HepG2 (cell line): ENCODE measurements at places on chromosomes 7 and 10. TPM values are rescaled to one million over a fixed set of nuclear protein-coding genes. Genes with fewer than 3 reads are reported as not detected.

The CHAT gene
- not detected in 2 replicates for total RNA-seq

The ANKRD1 gene
- 19.4 and 26.4 TPM in 2 replicates for total RNA-seq

- H3K36me3 ChIP-seq: no peaks in the 10 kb centered on the region
- no peaks in the 10 kb centered on the region for H3K27me3 ChIP-seq
- H3K4me1 ChIP-seq: no peaks in the 10 kb centered on the region
- H3K4me3 ChIP-seq: no peak overlapping the region
Measured at GRCh38 chr10:18203471-18203870, 63.2 kb downstream of the CACNB2 start.

- no peak overlapping the region for H3K27ac ChIP-seq
- H3K27me3 ChIP-seq: no peaks in the 10 kb centered on the region
- no peak for DNase-seq
- H3K4me3 ChIP-seq: no peak overlapping the region
- H3K4me1 ChIP-seq: no peaks in the 10 kb centered on the region
Measured at GRCh38 chr7:86991771-86992191, 67.7 kb downstream of the ELAPOR2 start.

DNA sequence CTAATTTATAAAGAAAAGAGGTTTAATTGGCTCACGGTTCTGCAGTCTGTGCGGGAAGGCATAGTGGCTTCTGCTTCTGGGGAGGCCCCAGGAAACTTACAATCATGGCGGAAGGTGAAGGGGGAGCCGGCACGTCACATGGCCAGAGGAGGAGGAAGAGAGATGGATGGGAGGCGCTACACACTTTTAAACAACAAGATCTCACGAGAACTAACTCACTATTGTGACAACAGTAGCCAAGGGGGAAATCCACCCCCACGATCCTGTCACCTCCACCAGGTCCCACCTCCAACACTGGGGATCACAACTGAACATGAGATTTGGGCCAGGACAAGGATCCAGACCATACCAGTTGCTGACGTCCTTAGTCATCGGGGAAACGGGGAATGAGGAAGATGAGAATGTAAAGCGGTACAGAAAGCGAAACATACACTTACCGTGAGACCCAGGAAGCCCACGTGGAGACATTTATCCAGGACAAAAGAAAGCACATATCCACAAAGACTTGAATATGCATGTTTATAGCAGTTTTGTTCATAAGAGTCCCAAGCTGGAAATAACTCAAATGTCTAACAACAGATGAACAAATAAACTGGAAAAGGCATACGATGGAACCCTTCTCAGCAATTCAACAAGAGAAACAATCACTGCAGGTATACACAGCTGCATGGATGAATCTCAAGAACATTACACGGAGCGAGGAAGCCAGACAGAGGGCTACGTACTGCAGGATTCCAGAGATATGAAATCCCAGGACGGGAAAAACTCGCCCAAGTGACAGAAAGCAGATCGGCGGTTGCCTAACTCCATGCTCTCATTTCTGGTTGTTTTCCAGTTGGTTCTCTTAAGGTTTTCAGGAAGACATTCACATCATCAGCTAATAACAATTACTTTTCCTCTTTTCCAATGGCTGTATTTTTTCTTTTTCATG, 26.2 kb upstream of the INPP5A start:
- H3K4me1 ChIP-seq: peaks cover 19% of the 10 kb centered on the region
- no peak overlapping the region for H3K4me3 ChIP-seq
- no peaks in the 10 kb centered on the region for H3K36me3 ChIP-seq
- DNase-seq: no peak

- H3K27ac ChIP-seq: peak overlapping the region; percentile 70
- peak; percentile 57 for DNase-seq
- no peaks in the 10 kb centered on the region; the same call in 1 of the 2 replicates for H3K27me3 ChIP-seq
Measured at GRCh38 chr10:124742413-124743190, 1.6 kb downstream of the FAM53B start.

DNA sequence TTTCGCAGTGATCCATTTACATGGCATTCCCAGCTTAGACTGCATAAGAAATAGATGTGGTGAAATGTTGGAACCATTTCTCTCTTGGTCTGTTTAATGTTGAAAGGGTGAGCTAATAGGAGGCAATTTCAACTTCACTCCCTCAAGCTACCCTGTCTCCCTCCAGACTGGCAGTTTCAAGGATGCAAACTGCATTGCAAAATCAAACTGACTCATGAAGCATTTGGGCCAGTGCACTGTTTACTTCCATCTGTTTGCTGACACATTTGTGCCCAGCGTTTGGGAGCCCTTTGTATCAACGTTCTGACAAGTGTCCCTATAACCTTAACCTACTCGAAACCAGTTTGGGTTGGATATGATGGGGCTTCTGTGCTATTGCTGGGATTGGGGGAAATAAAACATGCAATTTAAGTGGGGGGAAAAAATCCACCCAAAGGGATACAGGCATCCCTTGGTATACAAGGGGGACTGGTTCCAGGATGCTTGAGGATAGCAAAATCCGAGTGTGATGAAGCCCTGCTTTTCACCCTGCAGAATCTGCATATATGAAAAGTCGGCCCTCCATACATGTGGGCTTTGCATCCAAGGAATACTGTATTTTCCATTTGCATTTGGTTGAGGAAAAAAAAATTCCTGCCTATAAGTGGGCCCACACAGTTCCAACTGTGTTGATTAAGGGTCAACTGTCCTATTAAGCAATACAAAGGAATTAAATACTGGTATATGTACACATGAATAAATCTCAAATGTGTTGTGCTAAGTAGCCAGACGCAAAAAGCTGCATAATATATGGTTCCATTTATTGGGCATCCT, 15.6 kb downstream of the RHEB start:
- H3K4me1 ChIP-seq: peaks cover 65% of the 10 kb centered on the region
- no peaks in the 10 kb centered on the region for H3K27me3 ChIP-seq
- H3K27ac ChIP-seq: peak overlapping the region; percentile 3
- peak; percentile 85 for DNase-seq
- no peak overlapping the region for H3K4me3 ChIP-seq

DNA sequence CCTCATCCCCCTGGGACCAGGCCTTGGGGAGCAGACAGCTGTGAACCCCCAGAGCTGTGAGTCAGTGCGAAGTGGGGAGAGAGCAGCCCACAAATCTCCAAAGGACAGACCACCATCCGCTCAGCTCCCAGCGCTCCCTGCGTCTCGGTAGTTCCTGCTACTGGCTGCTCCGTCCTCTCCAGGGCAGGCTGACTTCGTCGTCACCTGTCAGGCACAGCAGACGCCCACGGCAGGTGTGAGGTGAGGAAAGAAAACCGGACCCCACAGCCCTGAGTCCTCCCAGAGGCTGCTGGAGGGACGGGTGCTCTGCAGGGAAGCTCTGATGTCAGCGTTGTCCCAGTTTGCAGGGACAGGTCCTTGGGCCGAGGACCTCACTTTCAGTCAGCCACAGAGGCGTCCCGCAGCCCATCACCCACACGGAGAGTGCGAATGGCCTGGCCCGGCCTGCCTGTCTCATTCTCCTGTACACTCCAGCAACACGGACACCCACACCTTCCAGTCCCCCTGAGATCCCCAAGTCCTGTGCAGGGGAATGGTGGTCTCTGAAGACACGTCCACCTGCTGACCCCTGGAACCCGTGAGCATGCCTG, 95.2 kb downstream of the DNAJB6 start:
- H3K4me1 ChIP-seq: no peaks in the 10 kb centered on the region
- H3K4me3 ChIP-seq: no peak overlapping the region
- H3K36me3 ChIP-seq: no peaks in the 10 kb centered on the region
- H3K27ac ChIP-seq: no peak overlapping the region
- H3K27me3 ChIP-seq: peaks cover 2% of the 10 kb centered on the region

DNA sequence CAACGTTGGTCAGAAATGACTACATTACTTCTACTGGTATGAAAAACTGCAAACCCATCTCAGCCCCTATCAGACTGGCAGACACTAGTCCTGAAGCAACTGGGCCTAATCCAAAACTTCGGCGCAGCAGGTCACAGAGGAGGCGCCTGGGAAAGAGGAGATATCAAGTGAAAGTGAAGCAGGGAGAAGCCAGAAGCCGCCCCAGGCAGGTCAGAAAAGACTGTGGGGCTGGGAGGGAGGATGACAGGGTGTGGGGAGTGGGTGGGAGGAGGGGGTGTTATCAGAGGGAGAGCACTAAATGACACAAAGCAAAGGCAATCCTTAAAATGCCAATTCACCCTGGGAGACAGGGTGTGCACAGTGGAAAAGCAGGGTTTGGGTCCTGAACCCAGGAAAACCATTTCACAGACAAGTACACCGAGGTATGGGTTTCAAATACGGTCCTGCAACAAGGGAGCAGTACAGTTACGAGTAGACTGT, 731 bp downstream of the CHCHD3 start:
- H3K27me3 ChIP-seq: no peaks in the 10 kb centered on the region
- H3K36me3 ChIP-seq: no peaks in the 10 kb centered on the region
- peaks cover 28% of the 10 kb centered on the region for H3K4me1 ChIP-seq
- H3K4me3 ChIP-seq: peak overlapping the region; percentile 93
- DNase-seq: peak; percentile 12

DNA sequence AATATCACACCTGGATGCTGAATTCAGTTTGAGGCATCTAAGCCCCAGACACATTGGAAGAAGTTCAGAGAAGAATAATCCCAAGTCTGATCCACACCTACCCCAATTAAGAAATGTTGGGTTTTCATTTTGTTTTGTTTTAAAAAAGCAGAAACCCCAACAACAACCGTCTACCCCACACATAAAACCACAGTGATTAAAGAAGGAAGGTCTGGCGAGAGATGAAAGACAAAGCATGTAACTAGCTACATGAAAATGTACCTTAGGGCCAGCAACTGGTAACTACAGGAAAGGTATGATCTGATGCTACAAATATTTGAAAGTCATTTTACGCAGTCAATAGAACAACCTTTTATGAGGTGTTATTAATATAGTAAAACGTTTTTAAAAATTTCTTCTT, 1112.3 kb downstream of the GATA3 start:
- H3K4me3 ChIP-seq: no peak overlapping the region
- no peaks in the 10 kb centered on the region for H3K27me3 ChIP-seq
- H3K36me3 ChIP-seq: no peaks in the 10 kb centered on the region

- no peaks in the 10 kb centered on the region for H3K36me3 ChIP-seq
- peaks cover 54% of the 10 kb centered on the region for H3K4me1 ChIP-seq
- H3K4me3 ChIP-seq: peak overlapping the region; percentile 64
- peak; percentile 44 for DNase-seq
- H3K27ac ChIP-seq: peak overlapping the region; percentile 80
Measured at GRCh38 chr7:151518105-151518946, 1.4 kb downstream of the RHEB start.
